ENCODE measurements at places on chromosomes 4 and X.

GRCh38 chr4:184273166-184274147 is 55.8 kb upstream of the ENPP6 start:
- no peak for DNase-seq

DNA sequence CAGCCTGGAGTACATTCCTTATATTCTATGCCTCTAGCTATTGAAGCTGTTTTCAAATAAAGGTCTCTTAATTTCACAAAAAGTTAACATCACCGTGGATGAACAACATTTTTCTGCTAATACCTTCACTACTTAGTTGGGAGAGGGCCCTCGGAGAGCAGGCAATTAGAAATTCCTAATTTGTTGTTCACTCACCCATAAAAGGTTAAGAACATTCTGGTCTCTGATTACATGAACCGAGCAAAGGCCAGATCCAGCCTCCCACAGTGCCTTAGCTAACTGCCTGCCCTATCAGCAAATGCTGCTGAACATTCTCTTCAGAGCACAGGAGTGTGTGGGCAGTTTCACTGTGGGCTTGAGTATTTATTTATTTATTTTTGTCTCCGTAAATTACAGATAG is 36.0 kb upstream of the TTC29 start:
- DNase-seq, result no peak

- DNase-seq, result no peak
These were observed 58.0 kb upstream of the FMR1 start for GRCh38 chrX:147853701-147854100.

GRCh38 chrX:55007656-55008055 is 7.5 kb downstream of the APEX2 start:
- DNase-seq, result no peak

DNA sequence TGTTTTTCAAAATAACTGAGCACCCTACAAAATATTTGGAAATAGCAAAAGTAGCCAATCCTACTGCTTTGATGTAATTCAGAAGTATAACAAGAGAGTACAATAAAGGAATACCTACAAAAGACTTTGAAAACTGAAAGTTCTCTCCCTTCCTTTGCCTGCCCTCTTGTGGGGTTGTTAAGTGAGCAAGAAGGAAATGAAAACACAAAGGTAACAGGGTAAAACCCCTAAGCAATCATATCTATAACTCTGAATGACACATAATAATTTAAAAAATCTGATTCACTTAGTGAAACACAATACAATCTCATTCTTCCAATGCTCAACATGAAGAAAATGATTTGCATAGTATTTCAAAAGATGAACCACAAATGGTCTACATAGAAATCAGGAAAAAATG is 98.2 kb downstream of the FRYL start:
- DNase-seq, result no peak

DNA sequence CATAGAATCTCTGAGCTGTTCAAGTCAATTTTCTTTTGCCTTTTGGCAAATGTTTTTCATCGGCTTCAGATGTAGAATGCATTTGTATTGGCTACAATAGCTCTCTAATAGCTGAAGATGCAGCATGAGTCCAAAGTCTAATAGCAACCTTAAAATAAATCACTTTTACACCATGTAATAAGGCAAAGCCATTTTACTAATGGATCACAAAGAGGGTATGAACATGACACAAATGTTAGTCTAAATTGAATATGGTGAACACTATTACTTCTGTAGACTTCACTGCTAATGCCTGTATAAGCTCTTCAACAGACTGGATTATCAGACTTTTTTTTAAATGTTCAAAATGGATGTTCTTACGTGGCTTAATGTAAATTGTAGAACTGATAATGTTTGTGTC is 645.3 kb downstream of the TLL1 start:
- no peak for DNase-seq

DNA sequence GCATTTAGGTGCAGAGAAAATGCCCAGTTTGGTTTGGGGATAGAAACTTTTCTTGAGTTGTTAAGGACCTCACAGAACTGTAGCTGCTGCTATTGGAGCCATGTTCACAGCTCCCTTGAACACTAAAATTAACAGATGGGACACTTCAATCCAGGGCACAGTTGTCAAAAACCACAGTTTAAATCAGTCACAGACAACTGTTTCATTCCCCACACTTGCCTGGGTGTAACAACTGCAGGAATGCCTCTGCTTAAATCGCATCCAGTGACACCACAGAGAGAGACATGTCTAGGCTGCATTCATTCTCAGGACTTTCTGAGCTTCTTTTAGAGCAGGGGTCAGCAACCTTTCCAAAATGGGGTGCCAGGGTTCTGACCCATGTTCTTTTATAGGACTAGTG is 12.7 kb upstream of the CAPN6 start:
- no peak for DNase-seq

DNA sequence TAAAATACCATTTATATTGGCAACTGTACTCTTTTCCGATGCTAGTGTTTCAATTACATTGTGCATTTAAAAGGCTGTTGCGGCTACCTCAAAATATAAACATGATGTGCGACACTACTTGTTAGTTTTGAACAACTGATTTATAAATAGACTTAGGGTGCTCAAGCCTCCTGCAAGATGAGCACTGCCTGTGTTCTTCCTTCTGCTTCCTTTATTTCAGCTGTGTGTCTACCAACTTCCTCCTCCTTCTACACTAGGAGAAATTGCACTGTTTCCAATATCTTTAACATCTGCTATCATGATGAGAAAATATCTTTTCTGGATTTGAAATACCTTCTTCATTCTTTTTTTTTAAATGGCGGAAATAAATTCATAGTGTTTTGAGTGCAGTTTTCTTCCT is 24.0 kb downstream of the TET2 start:
- no peak for DNase-seq

- no peak for DNase-seq
These were observed 696.5 kb downstream of the ADGRL3 start for GRCh38 chr4:61896634-61897033.

DNA sequence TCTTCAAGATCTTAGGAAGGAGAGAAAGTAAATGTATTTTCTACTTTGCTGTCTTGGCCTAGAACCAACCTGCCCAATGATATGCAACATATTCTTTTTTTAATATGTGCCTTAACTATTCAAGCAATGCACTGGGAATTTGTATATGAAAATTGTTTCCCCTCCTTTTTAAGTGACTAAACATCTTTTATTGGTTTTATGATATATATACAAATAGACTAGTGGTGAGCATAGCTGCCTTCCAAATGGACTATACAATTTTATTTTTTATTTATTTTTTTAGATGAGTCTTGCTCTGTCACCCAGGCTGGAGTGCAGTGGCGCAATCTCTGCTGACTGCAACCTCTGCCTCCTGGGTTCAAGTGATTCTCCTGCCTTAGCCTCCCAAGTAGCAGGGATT is 10.3 kb downstream of the NOCT start:
- no peak for DNase-seq

DNA sequence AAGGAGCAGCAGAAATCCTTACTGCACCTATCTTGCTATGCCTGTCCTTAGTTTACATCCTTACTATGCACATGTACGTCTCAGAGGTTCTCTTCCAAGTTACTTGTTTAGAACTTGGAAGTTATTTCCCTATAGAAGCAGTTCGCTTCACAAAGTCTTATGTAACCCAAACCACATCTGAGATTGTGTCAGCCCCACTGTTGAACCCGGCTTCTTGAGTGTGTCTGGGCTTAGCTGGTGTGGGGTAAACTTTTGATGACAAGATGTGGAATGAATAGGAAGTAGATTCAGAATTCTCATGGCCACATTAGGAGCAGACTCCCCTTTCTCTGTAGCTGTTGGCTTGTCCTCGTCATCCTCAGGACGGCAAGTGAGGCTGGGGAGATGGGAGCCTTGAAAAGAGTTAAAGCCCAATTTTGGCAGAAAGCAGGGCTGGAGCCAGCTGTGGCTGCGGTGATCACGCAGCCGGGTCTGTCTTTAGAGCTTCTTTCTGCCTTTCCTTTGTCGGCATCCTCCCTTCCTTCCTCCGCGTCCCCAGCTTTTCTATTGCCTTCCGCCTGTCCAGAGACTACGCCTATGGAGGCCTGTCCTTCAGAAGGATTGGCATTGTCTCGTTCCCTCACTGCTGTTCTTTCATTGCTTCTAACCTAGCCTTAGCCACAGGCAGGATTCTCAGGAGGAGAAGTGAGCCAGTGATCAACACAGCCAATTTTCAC is 23.0 kb upstream of the LIMCH1 start:
- DNase-seq, result no peak

DNA sequence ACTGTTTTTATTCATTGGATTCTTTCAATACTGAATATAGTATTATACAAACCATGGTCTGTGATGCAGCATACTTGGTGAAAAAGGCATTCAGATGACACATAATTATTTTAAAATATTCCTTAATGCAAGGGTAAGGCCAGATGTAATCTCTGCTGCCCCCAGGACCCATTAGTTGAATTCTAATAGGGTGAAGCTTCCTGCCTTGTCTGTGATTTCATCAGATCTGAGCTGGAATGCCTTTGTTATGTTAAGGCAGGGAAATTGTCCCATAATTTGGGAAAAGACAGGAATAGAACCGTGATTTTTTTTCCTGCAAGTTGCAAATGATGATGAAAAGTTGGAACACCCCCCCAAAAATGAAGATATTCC is 26.1 kb downstream of the ZRSR2 start:
- no peak for DNase-seq

- DNase-seq, result no peak
These were observed 1444.0 kb upstream of the PCDH7 start for GRCh38 chr4:29276150-29276549.

DNA sequence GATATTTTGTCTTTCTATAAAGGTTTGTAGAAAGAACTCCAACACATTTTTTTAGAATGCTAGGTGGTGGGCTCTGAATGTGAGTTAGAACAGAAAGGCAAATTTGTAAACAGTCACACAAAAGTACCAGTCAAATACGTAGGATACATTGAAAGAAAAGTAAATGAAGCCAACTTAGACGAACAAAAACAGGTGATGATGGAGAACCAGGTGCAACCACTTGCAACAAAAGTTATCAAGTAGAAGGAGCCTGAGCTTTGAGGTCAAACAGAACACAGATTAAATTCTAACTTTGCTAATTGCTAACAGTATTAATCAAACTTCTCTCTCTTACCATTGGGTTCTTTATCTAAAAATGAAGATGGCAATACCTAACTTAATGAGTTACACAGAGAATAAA is 62.7 kb upstream of the DAPP1 start:
- DNase-seq, result no peak
